HepG2 (cell line): ENCODE measurements at places on chromosomes 13 and 19.

DNA sequence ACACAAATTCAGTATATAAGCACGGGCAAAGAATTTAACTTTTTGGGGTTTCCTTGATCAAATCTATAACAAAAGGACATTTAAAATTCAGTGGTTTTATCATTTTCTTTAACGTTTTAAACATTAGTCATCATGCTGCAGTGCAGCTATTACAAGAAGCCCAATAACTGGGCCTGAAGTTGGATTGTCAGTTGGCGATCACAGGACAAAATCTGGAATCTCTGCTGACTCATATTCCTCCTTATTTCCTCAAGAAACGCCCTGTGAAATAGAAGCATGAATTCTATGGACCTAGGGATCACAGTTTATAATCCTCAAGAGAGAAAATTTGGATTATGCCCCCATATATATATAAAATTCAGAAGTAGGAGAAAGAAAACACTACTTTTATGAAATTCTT lies 971.6 kb upstream of the MIR17HG start:
- no peak for DNase-seq
- H3K36me3 ChIP-seq = no peaks in the 10 kb centered on the region
- H3K4me1 ChIP-seq = no peaks in the 10 kb centered on the region
- H3K4me3 ChIP-seq = no peak overlapping the region
- no peaks in the 10 kb centered on the region for H3K27me3 ChIP-seq
- no peak overlapping the region for H3K27ac ChIP-seq

- H3K27ac ChIP-seq = no peak overlapping the region
- DNase-seq = no peak
- no peaks in the 10 kb centered on the region for H3K4me1 ChIP-seq
- no peak overlapping the region for H3K4me3 ChIP-seq
- H3K27me3 ChIP-seq = no peaks in the 10 kb centered on the region
Observed at GRCh38 chr19:55694241-55694655, 19.2 kb downstream of the EPN1 start.

DNA sequence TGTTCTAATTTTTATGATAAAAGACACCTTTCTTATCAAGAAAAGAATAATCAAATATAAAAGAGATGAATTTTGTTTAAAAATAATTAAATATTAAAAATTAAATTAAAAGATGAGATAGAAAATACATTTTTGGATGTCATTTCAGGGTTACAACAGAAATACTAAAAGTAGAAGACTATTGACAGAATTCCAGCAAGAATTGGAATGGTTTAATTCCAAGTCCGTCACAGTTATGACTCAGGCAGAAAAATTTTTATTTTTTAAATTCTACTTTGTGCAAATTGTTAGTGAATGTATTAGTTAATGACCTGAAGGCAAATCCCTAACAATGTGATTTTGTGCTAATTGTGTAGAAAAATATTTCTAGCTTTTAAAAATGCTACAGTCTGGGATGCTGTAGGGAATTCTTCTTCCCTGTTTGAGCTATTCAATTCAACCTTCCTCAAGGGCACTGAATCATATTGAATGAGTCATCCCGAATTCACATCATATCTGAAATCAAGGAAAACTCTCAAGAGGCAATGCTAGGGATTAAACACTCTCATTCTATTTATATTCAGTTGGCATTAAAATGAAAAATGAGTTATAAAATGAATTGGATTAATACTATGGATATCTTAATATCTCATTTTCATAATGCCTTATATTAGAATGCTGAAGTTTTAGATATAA lies 633.5 kb upstream of the ATXN8OS start:
- H3K4me3 ChIP-seq = no peak overlapping the region
- DNase-seq = no peak
- H3K4me1 ChIP-seq = no peaks in the 10 kb centered on the region

DNA sequence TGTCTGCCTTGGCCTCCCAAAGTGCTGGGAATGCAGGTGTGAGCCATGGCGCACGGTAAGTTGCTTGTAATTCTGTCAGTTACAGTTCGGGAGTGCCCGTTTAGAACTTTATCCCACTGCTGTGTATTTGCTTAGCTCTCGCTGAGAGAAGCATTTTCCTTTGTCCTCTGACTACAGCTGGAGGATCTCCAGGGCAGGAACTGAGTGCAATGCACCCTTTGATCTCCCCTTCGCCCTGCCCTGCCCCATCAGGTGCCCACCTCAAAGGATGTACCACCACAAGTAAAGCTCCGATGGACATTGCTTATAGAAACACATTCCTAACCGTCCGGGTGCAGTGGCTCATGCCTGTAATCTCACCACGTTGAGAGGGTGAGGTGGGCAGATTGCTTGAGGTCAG lies 6.5 kb downstream of the BRME1 start:
- no peak overlapping the region for H3K4me3 ChIP-seq
- H3K4me1 ChIP-seq = peaks cover 36% of the 10 kb centered on the region
- H3K27me3 ChIP-seq = no peaks in the 10 kb centered on the region
- peak; percentile 75 for DNase-seq
- H3K36me3 ChIP-seq = no peaks in the 10 kb centered on the region
- peak overlapping the region; percentile 62 for H3K27ac ChIP-seq

GRCh38 chr13:51549050-51549449 lies 35.2 kb upstream of the WDFY2 start:
- H3K4me3 ChIP-seq = no peak overlapping the region
- no peak overlapping the region for H3K27ac ChIP-seq
- no peaks in the 10 kb centered on the region for H3K36me3 ChIP-seq
- H3K27me3 ChIP-seq = no peaks in the 10 kb centered on the region
- H3K4me1 ChIP-seq = peaks cover 34% of the 10 kb centered on the region
- DNase-seq = peak; percentile 33

DNA sequence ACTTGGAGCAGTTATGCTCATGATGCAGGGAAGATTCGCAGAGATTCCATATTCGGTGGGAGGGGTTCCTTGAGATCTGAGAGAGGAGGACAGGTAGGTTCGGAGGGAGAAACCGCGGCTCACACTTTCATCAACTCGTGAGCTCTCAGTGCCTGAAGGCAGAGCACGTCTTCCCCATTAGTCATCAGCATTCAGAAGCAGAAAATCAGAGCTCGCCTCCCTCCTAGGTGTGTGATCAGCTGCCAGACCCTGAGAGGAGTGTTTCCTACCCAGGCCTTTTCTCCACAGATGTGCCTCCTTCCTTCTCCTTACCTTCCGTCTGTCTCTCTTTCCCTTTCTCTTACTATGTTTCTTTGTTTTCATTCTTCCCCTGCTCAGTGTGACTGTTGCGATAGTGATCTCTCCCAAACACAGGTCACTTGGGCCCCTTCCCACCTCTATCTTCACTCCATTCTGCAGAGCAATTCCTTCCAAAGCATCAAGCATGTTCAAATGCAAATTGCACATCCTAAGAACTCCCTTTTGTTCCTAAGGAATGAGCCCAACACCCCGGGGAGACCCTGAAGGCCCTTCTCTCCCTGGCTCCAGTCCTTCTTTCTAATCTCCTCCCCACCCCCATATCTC lies 389.5 kb downstream of the UQCRFS1 start:
- H3K4me1 ChIP-seq = no peaks in the 10 kb centered on the region
- H3K4me3 ChIP-seq = no peak overlapping the region
- DNase-seq = no peak
- H3K27me3 ChIP-seq = no peaks in the 10 kb centered on the region

- no peaks in the 10 kb centered on the region for H3K4me1 ChIP-seq
- H3K4me3 ChIP-seq = no peak overlapping the region
- no peaks in the 10 kb centered on the region for H3K27me3 ChIP-seq
- DNase-seq = no peak
Observed at GRCh38 chr13:26531742-26532141, 25.7 kb upstream of the WASF3 start.

DNA sequence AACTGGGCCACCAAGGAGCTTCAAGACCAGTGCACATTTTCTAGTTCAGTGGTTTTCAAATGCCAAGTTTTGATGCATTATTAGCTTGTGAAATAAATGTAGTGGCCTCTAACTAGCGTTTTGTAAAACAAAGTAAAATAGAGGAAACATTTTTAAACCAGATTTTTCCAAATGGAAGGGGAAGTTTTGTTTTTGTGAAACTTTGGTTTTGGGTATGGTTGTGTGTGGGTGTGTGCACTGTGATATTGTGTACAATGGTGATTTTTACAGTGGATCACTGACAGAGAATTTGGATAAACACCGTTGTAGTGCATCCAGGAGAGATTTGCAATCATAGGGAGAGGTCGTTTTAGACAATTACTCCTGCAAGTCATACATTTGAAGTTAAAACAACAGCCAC lies 108.9 kb downstream of the SLC7A1 start:
- H3K4me1 ChIP-seq = peaks cover 9% of the 10 kb centered on the region; the same call in 1 of the 2 replicates
- no peak overlapping the region for H3K4me3 ChIP-seq
- H3K36me3 ChIP-seq = no peaks in the 10 kb centered on the region
- no peak for DNase-seq

DNA sequence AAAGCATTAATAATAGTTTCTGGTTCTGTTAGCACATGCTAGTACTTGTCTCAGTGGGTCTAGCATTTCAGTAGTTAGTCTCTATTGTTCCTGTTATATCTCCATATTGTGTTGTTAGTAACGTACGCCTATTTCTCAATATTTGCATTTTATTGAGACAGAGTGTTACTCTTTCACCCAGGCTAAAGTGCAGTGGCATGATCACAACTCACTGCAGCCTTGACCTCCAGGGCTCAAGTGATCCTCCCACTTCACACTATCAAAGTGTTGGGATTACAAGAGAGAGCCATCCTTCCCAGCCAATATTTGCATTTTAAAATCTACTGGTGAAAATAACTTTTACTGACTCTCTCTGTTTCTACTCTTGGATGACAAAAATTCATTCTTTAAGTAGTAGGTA lies 154.6 kb upstream of the PRR20A start:
- H3K27me3 ChIP-seq = no peaks in the 10 kb centered on the region
- H3K4me1 ChIP-seq = no peaks in the 10 kb centered on the region
- DNase-seq = no peak

DNA sequence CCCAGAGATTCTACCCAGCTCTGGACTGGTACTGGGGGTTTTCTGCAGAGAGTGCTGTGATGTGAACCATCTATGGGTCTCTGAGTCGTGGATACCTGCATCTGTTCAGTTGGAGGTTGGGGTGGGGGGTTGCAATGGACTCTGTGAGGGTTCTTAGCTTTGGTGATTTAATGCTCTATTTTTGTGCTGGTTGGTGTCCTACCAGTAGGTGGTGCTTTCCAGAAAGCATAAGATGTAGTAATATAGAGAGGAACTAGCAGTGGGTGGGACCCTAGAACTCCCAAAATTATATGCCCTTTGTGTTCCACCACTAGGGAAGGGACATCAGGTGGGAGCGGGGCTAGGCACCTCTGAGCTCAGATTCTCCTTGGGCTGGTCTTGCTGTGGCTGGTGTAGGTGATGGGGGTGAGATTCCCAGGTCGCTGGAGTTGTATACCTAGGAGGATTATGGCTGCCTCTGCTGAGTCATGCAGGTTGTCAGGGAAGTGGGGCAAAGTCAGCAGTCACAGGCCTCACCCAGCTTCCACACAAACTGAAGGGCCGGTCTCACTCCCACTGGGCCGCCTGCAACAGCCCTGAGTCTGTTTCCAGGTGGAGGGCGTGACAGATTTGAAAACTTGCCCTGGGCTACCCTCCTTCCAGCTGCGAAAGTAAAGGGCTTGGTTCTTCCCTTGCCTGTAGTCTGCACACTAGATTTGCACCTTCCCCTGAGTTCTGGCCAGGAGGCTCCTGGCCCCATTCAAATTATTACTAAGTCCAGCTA lies 573.0 kb upstream of the SLITRK1 start:
- no peaks in the 10 kb centered on the region for H3K4me1 ChIP-seq
- no peaks in the 10 kb centered on the region for H3K27me3 ChIP-seq

DNA sequence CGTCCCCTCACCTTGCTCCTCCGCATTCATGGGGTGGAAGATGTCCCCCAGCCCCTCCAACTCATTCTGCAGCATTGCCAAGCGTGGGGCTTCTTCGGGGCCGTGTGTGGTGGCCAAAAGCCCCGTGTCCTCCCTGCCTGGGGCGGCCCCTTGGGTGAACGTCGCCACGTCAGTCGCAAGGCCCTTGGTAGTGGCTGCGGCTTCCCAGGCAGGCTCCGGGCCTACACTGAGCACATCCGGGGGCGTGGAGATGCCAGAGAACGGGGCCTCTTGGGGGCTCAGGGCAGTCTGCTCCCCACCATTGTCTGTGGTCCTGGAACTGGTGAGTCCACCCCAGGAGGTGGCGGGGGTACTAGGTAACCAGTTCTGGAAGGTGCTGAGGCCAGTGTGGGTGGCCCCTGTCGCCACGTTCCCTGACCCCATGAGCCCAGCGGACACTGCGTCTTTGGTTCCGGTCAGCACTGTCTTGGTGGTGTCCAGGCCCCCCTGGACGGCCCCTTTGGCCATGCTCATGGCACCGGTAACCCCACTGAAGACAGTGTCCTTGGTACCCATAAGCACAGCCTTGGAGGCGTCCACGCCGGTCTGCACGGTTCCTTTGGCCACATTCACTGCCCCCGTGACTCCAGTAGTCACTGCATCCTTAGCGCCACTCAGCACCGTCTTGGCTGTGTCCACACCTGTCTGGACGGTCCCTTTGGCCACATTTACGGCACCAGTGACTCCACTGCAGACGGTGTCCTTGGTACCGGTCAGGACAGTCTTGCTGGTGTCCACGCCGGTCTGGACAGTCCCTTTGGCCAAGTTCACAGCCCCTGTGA lies 7.6 kb downstream of the PLIN4 start:
- H3K36me3 ChIP-seq = no peaks in the 10 kb centered on the region
- H3K4me1 ChIP-seq = no peaks in the 10 kb centered on the region
- H3K27me3 ChIP-seq = no peaks in the 10 kb centered on the region
- H3K4me3 ChIP-seq = no peak overlapping the region

GRCh38 chr13:113783966-113784644 lies 25.1 kb downstream of the TMEM255B start:
- peaks cover 3% of the 10 kb centered on the region for H3K27me3 ChIP-seq
- H3K4me1 ChIP-seq = no peaks in the 10 kb centered on the region
- no peak for DNase-seq
- H3K4me3 ChIP-seq = no peak overlapping the region
- no peak overlapping the region for H3K27ac ChIP-seq

GRCh38 chr19:27925202-27925601 lies 1287.7 kb downstream of the UQCRFS1 start:
- no peaks in the 10 kb centered on the region for H3K4me1 ChIP-seq
- H3K4me3 ChIP-seq = no peak overlapping the region
- DNase-seq = no peak
- no peaks in the 10 kb centered on the region for H3K27me3 ChIP-seq
